ENCODE measurements at places on chromosomes 16 and 17.

DNA sequence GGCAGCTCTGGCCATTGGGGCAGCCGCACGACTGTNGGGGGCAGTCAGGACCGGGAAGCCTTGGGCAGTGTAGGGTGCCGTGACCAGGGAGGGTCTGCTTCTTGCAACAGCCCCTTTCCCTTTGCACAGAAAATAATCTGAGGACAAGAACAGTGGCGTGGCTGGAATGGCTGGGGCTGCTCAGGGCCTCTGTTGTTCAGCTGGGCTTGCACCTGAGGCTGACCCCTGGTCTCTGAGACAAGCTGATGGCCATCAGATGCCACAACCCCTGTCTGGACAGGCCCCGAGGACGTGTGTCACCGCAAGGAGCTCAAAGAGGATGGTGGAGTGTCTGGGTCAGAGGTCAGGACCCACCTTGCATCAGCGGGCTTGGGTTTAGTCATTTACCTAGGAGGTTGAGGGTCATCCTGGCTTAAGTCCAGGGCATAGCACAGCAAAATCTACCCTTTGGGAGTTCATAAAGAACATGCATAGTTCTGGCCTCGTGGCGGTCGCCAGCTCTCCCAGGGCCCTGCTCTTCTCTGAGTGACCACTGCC lies 46.9 kb downstream of the METRNL start:
- peaks cover 26% of the 10 kb centered on the region for H3K27me3 ChIP-seq
- H3K36me3 ChIP-seq, result peaks cover 33% of the 10 kb centered on the region
- H3K27ac ChIP-seq, result no peak overlapping the region
- peaks cover 26% of the 10 kb centered on the region for H3K4me1 ChIP-seq
- no peak for DNase-seq
- H3K4me3 ChIP-seq, result no peak overlapping the region

- no peaks in the 10 kb centered on the region for H3K27me3 ChIP-seq
- no peak overlapping the region for H3K4me3 ChIP-seq
- DNase-seq, result no peak
- peaks cover 85% of the 10 kb centered on the region for H3K36me3 ChIP-seq
These were observed 42.5 kb downstream of the AKAP10 start for GRCh38 chr17:19935169-19935568.

DNA sequence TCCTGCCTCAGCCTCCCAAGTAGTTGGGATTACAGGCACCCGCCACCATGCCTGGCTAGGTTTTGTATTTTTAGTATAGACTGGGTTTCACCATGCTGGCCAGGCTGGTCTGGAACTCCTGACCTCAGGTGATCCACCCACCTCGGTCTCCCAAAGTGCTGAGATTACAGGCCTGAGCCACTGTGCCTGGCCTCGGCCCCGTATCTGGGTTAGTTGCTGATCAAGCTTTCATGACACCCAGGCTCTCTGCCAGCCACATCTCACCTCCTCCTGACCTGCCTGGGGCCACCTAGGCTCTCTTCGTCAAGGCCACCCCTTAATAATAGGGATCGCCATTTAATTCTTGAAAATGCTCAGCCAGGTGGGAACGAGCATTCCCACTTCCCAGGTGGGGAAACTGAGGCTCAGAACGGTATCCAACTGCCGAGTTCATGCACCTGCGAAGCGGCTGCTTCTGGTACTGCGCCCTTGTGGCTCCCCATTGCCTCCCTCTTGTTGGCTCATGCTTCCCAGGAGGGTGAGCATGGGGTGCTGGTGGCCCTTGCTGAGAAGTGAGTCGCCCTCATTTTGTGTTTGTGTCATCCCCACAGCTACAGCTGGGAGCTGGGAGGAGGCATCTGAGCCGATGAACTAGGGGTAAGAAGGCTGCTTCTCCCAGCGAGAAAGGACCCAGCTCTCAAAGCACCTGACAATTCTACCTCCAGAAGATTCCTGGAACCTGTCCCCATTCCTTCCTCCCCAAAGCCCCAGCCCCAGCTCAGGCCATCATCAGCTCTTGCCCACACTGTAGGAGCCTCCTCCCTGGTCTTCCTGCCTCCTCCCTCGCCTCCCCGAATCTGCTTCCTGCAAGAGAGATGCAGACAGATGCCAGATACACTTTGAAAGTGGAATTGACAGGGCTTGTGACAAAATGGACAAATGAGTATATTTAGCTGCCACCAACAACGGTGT lies 17.3 kb upstream of the SNN start:
- H3K27ac ChIP-seq, result no peak overlapping the region
- H3K4me3 ChIP-seq, result no peak overlapping the region
- H3K27me3 ChIP-seq, result peaks cover 19% of the 10 kb centered on the region
- DNase-seq, result no peak

- H3K27ac ChIP-seq, result peak overlapping the region; percentile 77
- peak overlapping the region; percentile 93 for H3K4me3 ChIP-seq
- H3K27me3 ChIP-seq, result no peaks in the 10 kb centered on the region
- DNase-seq, result no peak
- H3K4me1 ChIP-seq, result peaks cover 17% of the 10 kb centered on the region
- H3K36me3 ChIP-seq, result peaks cover 75% of the 10 kb centered on the region
These were observed 2.3 kb downstream of the ALYREF start for GRCh38 chr17:81888988-81889595.

DNA sequence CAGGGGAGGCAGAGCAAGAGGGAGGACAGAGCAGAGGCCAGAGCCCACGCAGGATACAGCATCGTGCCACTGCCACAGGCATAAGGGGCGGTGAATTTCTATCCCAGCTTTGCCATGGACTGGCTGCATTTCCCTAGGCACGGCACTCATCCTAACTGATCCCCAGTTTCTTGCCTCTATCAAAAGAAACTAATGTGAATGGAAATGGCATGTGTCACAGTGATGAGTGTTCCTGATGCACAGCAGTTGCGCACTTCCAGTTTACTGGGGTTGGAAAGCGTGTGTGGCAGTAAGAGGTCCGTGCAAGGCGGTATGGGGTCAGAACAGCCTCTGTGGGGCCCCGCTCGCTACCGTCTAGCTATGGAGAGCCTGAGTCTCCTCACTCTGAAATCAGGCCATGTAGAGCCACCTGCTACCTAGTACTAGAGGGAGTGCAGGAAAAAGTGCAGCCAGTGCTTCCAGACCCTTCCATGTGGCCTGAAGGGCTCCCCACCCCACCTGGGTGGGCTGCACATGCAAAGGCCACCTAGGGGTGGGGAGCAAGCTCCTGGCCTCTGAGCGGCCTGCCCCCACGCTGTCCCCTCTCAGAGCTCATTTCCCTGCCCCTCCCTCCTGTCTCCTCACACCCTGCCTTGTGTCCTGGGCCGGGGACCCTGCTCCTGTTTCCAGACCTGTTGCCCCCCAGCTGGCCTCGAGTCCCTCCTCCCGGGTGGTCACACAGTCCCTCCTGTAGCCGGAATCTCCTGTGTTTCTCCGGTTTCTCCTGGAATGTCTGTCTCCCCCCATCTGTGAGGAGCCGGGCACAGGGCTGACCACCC lies 5.0 kb upstream of the KCNJ18 start:
- H3K27me3 ChIP-seq, result no peaks in the 10 kb centered on the region
- no peaks in the 10 kb centered on the region for H3K4me1 ChIP-seq
- H3K27ac ChIP-seq, result no peak overlapping the region
- H3K36me3 ChIP-seq, result no peaks in the 10 kb centered on the region

DNA sequence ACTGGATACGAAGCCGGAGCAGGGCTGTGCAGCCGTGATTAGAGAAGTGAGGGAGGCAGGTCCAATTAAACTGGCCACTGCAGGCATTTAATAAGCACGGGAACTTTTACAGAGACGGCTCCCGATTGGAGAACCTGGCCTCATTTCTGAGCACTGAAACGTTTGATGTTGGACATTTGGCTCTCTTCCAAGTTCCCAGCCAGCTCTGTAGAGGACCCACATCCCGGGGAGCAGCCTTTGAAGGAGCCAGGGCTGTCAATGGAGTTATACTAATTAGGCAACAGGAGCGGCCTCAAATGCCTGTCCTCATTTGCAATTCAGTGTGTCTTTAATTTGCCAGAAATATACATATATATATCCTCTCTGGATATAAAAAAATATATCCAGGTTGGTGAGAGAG lies 499.4 kb upstream of the C16orf82 start:
- peaks cover 26% of the 10 kb centered on the region for H3K27me3 ChIP-seq
- no peak for DNase-seq
- H3K36me3 ChIP-seq, result no peaks in the 10 kb centered on the region

GRCh38 chr16:85535352-85536072 lies 77.6 kb upstream of the GSE1 start:
- no peaks in the 10 kb centered on the region for H3K36me3 ChIP-seq
- no peaks in the 10 kb centered on the region for H3K27me3 ChIP-seq
- no peaks in the 10 kb centered on the region for H3K4me1 ChIP-seq
- H3K27ac ChIP-seq, result no peak overlapping the region
- no peak for DNase-seq

DNA sequence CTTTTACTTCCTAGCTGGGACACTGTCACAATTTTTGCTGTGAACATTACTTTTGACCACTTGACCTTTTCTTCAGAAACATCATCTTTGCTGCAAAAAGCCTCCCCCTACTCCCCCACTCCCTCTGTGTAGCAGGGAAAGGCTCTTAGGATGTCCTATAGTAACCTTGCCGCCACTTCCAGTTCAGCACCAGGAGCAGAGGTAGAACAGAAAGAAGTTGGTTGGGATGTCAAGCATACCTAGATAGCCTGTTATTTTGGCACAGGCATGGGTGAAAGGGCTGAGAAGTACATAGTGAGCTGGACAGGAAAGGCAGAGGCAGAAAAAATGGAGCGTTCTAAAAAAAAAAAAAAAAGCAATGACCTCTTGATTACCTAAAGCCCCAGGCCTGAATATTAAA lies 31.3 kb downstream of the SMIM36 start:
- no peak overlapping the region for H3K27ac ChIP-seq
- no peaks in the 10 kb centered on the region for H3K36me3 ChIP-seq
- no peak for DNase-seq
- no peaks in the 10 kb centered on the region for H3K4me1 ChIP-seq
- no peaks in the 10 kb centered on the region for H3K27me3 ChIP-seq
- no peak overlapping the region for H3K4me3 ChIP-seq

DNA sequence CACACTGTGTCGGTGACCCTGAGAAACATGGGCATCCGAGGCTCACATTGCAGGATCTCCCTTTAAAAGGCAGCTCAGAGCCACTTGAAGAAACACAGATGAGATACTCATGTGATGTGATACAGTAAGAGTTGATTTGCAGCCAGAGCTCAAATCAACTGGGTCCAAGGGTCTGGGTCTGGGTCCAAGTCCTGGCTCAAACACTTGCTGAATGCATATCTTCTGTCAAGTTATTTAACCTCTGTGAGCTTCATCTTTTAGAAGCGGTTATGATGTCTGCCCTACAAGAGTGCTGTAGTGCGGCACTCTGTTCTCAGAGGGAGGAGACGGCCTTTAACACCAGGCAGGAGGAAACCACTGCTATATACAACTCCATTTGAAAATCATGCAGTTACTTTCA lies 6.4 kb downstream of the KRT38 start:
- no peak for DNase-seq
- H3K36me3 ChIP-seq, result no peaks in the 10 kb centered on the region
- H3K4me3 ChIP-seq, result no peak overlapping the region

DNA sequence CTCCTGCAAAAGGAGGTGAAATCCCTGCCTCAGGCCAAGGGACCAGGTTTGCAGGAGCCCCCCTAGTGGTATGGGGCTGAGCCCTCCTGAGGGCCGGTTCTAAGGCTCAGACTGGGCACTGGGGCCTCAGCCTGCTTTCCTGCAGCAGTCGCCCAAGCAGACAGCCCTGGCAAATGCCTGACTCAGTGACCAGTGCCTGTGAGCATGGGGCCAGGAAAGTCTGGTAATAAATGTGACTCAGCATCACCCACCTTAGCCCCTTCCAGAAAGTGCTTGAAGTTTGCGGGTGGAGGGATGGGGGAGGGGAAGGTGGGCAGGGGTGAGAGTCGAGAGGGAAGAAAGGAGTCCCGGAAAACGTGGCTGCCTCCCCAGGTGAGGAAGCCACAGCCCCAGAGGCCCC lies 2.1 kb downstream of the MC1R start:
- H3K36me3 ChIP-seq, result peaks cover 15% of the 10 kb centered on the region
- H3K4me1 ChIP-seq, result peaks cover 29% of the 10 kb centered on the region
- H3K27me3 ChIP-seq, result peaks cover 20% of the 10 kb centered on the region
- DNase-seq, result no peak
- no peak overlapping the region for H3K27ac ChIP-seq

DNA sequence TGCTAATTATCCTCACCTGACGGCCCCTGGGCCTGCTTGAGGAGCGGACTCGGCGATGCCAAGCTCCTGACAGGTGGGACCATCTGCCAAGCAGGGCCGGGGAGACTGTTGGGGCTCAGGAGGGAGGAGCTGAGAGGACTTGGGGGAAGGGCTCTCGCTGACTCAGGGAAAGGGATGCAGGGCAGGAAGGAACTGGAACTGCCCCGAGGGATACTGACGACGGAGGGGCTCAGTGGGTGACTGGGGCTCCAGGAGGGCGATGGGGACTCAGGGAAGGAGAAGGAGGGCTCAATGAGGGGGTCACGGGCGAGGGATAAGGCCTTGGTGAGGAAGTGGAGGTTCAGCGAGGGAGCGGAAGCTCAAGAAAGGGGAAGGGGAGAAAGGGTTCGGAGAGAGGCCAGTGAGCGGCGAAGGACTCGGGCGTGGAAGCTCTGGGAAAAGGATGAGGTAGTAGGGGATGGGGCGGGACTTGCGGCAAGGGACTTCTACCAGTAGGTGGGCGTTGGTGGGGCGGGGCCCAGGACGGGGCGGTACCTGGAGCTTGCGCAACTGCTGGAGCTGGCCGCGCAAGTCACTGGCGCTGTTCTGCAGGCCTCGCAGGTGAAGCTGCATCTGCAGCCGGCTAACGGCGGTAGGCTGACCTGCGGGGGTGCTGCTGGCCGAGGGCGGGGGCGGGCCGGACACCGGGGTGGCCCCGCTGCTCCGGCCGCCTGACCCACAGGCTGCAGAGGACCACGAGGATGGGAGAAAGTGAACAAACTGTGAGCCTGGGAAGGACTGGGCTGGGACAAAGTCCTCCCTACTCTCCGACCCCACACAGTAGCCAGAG lies 46.5 kb downstream of the SRCIN1 start:
- peak; percentile 87 for DNase-seq
- peak overlapping the region; percentile 98 for H3K4me3 ChIP-seq
- H3K36me3 ChIP-seq, result peaks cover 10% of the 10 kb centered on the region
- peaks cover 25% of the 10 kb centered on the region for H3K4me1 ChIP-seq
- H3K27ac ChIP-seq, result peak overlapping the region; percentile 65
- peaks cover 31% of the 10 kb centered on the region for H3K27me3 ChIP-seq

- peaks cover 3% of the 10 kb centered on the region for H3K4me1 ChIP-seq
- no peak for DNase-seq
- H3K4me3 ChIP-seq, result no peak overlapping the region
- H3K27ac ChIP-seq, result no peak overlapping the region
These were observed 612.1 kb upstream of the SALL1 start for GRCh38 chr16:51763072-51763661.

- H3K27me3 ChIP-seq, result no peaks in the 10 kb centered on the region
- DNase-seq, result no peak
- H3K4me1 ChIP-seq, result peaks cover 29% of the 10 kb centered on the region
- peaks cover 3% of the 10 kb centered on the region for H3K36me3 ChIP-seq
- H3K27ac ChIP-seq, result no peak overlapping the region
- peak overlapping the region; percentile 34 for H3K4me3 ChIP-seq
These were observed 164.5 kb downstream of the PRKCA start for GRCh38 chr17:66466840-66467367.

DNA sequence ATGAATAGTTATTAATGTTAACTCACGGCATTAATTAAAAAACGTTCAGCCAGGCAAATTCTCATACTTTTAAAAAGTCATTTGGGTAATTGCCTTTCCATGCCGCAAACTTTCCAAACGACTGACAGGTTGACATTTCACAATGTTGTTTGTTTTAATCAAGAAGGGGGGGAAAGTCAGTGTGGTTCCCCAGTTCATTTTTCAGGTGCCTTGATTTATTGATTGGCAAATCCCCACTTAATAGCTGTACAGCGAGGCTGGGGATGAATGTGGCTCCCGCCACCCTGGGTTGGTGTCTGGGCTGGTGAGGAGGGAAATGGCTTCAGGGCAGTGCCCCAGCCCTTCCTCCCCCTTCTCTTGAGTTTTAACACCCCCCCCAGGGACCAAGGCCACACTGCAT lies 318.0 kb downstream of the SOX9 start:
- H3K4me3 ChIP-seq, result no peak overlapping the region
- DNase-seq, result no peak
- peaks cover 6% of the 10 kb centered on the region for H3K36me3 ChIP-seq
- no peaks in the 10 kb centered on the region for H3K4me1 ChIP-seq

Measured in effector memory CD8-positive, alpha-beta T cell (primary cell).